ENCODE measurements at places on chromosomes 7 and 10.

DNA sequence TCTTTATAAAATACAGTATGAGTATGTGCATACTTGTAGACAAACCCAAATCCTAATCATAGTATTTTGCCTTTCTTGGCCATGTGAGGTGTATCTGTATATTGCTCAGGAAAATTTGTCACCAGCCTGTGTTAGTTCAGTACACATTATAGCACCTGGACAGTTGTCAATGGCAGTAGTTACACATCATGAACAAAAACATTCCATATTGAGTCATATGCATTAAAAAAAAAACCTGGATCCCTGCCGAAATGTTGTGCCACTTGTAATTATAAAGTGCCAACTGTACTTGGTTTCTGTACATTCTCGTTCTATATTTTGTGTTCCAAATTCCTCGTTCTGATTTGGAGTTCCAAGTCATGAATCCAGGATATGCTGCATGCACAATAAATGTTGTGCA, 410.4 kb downstream of the INHBA start:
- no peak for DNase-seq

DNA sequence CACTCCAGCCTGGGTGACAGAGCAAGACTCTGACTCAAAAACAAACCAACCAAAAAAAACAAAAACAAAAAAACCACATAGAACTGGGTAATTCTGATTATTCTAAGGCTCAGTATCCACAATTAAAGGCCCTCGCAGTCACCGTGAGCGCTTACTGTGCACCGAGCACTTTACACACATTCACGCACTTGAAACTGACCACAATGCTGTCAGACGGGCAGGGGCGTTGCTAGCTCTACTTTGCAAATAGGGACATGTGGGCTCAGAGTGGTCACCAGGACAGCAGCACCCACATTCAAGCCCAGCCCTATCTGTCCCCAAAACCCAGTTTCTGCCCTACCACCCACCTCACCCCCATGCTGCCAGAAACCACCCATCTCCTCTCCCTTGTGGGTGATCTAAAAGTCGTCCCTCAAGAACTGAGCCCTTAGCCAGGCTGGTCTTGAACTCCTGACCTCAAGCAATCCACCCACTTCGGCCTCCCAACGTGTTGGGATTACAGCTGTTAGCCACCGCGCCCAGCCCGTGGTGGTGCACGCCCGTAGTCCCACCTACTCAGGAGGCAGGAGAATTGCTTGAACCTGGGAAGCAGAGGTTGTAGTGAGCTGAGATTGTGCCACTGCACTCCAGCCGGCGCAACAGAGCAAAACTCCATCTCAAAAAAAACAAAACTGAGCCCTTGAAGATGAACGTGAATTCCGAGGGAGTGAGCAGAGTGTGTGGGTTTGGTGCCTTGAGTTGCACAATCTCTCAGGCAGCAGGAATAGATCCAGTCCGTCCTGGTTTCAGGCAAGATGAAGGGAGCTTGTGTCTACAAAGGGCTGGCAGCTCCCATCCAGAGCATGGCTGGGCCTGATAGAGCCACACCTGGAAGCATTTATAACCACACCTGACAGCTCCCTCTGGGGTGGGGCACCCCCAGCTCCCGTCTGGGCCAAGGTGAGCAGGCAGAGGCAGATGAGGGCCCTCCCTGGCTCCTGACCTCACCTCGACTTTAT, 5.4 kb upstream of the HSPB1 start:
- no peak for DNase-seq

GRCh38 chr7:9776900-9777299, 1196.8 kb upstream of the PHF14 start:
- DNase-seq: no peak

DNA sequence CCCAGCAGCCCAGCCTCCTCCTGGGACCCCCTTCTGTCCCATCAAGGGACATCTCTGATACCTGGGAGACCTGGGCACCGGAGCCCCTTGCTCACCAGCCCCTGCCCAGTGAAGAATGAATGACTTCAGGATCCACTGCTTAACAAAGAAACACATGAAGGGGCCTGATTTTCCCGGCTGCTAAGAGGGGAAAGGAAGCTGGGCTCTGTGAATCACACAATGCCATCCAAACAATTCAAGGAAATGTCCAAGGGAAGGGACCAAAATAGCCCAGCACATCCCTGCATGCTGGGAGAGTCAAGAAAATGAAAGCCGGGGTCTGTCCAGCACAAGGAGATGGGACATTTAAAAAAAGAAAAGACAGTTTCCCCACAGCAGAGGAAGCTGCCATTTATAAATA, 128.7 kb upstream of the JCAD start:
- no peak for DNase-seq

DNA sequence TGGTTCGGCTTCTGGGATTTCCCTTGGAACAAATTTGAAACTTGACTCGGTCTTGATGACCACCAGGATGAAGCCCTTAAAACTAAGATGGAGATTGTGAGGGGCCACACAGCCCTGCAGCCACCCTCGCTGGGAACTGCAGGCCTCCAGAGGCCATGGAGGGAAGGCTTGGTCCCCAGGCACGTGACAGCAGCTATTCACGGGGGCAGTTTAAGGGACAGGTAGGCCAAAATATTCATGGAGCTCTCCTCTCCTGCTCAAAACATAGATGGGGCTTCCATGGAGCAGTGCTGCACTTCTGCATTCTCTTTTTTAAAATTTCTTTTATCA, 137.0 kb downstream of the ADCY1 start:
- DNase-seq: no peak

DNA sequence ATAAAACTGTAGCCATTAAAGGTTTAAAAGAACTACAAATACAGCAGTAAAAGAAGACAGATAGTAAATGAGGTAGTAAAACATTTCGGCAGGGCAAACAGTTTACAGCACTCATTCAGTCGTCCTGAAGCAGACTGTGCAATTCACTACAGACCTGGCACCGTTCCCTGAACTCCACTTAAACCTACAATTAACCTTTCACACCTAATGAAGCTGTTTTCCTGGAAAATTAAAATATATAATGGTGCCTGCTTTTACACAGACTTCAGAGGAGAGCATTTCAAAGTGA, 335.3 kb downstream of the GFRA1 start:
- DNase-seq: no peak

DNA sequence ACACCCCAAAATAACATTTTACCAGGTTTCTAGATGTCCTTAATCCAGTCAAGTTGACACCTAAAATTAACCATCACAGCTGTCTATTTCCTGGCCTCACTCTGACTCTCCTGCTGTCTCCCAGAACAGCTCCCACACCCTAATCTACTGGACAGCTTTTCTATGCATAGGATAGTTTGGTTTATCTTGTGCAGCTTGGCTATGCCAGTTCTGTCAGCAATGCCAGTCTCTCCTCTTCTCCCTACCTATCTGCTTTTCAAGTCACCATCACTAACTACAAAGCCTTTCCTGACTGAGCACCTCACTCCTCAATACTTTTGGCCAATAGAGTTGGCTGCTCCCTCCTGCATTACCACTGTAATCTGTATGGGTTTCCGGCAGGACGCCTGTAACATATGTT, 5.0 kb downstream of the NCOA4 start:
- no peak for DNase-seq

- DNase-seq: no peak
These were observed 182.8 kb upstream of the CDCA7L start for GRCh38 chr7:22128528-22128920.

- no peak for DNase-seq
These were observed 32.9 kb downstream of the CSTF2T start for GRCh38 chr10:51666456-51666855.

DNA sequence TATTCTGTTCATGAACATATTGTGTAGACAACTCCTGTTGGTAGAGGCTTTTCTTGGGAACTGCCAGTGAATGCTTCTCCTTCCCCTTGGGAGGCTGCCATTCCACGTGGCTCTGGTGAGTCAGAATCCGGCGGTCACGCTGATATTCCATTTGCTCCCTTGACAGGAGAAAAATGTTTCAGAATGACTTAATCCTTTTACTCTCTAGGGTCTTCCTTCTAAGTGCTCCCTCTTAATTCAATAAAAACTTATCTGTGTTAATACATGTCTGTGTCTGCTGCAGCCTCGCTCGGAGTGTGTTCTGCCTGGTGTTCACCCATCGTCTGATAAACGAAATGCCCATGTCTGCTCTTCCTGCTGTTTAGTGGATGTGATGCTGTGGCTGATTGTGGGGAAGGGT, 278.6 kb downstream of the ARHGAP12 start:
- DNase-seq: no peak

DNA sequence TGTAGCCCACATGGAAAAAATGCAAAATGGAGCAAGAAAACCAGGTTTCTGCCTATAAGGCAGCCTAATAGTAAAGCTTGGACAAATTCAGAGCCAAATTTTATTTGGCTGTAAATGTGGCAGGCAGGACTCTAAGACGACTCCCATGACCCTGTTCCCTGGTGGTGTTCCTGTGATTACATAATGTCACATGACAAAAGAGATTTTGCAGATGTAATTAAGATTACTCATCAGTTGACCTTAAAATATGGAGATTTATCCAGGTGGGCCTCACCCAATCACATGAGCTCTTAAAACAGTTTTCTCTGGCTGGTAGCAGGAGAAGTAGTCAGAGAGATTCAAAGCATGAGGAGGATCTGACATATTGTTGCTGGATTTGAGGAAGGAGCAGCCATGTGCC, 303.1 kb upstream of the IMMP2L start:
- DNase-seq: no peak

DNA sequence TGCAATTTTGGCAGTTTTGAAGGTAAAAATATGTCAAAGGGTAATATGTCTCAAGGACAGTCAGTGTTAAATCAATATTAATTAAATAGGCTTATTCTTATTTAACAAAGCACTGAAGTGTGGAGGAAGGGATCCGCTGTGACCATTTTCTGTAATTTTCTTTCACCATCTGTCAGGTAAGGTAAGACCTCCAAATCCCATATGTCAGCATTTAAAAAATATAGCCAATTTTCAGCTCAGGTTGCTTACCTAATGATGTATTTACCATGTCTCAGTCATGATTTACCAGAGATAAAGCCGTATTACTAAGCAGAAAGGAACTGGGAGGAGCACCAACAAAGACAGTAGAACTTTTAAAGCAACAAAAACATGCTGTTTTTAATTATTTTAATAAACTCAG, 683.9 kb downstream of the CCSER2 start:
- DNase-seq: peak; percentile 54

DNA sequence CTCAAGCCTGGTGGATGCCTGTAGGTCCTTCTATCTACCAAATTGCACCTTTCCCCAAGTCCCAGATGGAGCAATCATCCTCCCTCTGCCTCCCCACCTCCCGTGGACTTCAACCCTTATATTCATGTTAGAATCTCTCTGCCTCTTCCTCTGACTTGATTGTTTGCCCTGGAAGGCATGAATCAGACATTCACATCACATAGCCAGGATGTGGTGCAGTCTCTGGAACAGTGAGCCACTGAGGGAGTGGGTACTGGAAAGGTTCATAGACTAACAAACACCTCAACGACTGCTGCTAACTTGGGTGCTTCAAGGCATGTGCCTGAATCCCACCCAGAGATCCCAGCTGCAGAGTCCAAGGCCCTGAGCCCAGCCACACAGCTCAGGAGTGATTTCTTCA, 494.0 kb downstream of the TNS3 start:
- DNase-seq: no peak

DNA sequence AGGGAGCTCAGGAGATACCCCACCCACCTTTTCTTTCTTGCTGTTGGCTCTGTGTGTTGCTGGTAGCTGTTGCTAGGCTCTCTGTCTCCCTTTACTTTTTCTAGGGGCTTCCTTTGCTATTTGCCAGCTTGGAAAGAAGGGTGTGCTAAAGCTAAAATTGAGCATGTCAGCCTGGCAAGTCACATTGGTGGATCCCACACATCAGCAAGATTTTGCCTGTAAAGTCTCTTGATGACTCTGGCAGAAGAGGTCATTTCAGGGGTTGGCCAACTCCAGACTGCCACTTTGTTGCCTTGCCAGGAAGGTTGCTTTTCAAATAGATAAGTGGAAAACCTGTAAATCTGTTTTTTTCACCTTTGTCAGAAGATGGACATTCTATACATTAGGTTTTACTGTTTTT, 9.9 kb downstream of the CCNY start:
- DNase-seq: no peak

- DNase-seq: no peak
These were observed 521.5 kb downstream of the KIF20B start for GRCh38 chr10:90222939-90223338.

DNA sequence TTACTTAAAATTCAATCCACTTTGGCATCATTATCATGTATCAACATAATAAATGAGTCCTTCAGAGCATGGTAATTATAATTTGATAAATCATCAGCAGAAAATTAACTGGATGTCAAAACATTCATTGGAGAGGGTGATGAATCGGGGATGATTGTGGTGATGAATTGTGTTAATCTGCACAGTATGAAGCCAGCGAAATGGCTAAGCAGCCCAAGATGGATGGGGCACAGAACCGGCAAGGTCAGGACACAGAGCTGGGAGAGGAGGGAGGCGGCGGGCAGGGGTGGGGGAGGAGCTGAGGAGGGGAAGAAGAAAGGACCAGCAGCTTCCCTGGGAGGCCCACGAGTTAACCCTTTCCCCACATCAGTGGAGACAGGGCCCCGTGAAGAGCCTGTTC, 536.1 kb downstream of the LRMDA start:
- no peak for DNase-seq

DNA sequence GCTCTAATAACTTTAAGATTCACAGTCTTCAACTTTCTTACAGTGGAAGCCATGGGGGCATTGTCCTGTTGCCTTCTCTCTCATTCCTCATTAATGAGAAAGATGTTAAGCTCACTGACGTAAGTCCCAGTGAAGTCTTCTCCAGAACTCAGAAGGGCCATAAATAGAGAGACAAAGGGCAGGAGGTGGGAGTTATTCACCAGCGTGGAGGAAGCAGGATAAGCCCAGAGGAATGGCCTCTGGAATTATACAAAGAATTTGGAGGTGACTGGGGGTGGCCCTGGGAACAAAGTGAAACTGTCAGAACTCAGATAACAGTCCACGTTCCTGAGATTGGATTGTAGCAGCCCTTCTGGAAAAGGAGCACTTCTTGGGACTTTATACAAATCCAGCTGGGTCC, 52.4 kb downstream of the SORBS1 start:
- no peak for DNase-seq

- no peak for DNase-seq
These were observed 133.8 kb downstream of the TMEM178B start for GRCh38 chr7:141207661-141208060.

GRCh38 chr7:66153691-66154090, 39.0 kb downstream of the CRCP start:
- no peak for DNase-seq

GRCh38 chr7:78473021-78473420, 674.4 kb downstream of the PHTF2 start:
- no peak for DNase-seq

GRCh38 chr10:114173921-114174694, at the start of gene CCDC186:
CCDC186 (minus strand) TSS chr10:114174203; CDS start chr10:114163268, 10,935 bp downstream.
- DNase-seq: peak; percentile 91

All from NCI-H1436 treated with DMSO at 0.1 percent for 48 hours (cell line).